Esophagus mucosa (tissue), 1 donor: ENCODE measurements at places on chromosomes 3 and 15.
A peak's percentile ranks its signal among the peaks of the same experiment; 100 is the strongest.

DNA sequence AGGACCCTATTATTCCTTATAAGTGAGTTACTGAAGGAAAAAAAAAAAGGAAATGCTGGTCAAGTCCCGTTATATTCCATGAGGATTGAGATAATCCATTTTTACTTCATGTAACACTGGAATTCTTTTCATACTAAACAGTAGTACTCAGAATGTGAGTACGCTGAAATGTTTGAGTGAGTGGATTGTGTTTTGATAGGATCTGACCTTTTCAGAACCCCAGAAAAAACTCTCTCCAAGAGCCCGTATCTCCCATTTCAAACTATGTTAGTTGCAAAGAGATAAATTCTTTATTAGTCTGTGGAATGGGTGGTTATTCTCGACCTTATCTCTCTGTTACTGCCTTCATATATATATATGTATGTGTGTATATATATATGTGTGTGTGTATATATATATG lies 2.5 kb upstream of the LPP start:
- no peak for ATAC-seq

DNA sequence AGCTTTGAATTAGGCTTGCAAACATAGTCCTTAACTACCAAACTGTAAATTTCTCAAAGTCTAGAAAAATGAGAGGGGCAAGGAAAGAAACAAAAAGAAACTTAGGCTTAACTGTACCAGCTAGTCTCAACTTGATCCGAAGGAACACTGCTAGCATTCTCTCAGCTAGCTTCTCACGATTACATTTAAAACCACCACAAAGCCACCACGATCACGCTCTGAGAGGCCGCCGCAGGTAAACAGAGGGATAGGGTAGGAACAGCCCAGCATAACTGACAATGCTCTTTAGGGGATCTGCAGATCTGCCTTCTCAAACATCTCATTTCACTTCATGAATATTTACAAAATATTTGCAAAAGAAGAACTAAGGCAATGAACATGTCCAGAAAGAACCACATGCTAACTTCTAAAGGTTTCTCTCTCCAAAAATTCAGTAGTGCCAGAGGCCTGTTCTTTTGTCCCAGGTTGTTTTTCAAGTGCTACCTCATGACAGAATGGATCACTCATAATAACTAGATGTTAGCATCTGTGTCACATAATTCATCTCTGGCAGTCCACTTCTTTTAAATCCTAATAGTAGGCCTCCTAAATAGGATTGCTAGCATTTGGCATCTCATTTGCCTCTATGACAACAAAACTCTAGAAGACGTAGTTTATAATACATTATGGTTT lies 18.9 kb downstream of the VGLL4 start:
- ATAC-seq: no peak

- no peak for ATAC-seq
These were observed 550 bp upstream of the CHD2 start for GRCh38 chr15:92899601-92899947.

GRCh38 chr15:58423831-58424608 lies 7.8 kb upstream of the LIPC start:
- peak; percentile 62 for ATAC-seq

- ATAC-seq: peak; percentile 98
These were observed 17.1 kb downstream of the HEXA start for GRCh38 chr15:72358650-72359171.

DNA sequence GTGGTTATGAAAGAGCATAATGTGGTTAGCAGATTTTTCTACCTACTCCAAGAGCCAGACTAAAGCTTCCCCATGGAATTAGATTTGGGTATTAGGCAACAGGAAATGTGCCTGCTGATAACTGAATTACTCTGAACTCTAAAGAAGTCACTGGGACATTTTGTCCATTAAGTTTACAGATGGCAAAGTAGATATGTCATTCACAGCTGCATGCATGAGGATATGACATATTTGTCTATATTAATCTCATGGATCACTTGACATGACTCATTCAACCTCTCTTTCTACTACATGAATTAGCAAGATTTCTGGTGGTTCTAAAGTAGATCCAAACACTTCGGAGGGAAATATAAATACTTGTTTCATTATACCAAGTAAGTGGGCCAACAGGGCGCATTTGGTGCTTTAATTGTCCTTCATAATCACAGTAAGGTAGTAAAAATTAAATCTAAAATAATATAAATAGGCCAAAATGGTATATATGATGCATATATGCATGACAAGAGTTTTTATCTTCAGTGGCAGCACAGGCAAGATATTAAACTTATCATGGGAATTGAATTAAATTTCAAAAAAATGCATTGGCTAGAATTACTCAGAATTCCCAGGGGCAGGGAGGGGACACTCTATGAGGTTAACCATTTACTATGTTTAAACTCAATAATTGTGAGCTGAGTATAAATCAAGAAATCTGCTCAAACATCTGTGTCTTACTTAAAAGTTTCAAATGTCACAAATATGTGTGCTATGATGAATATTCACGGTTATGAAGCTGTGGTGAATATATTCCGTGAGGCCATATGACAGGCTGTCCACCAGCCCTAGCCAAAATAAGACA lies 365.3 kb upstream of the KCNMB2 start:
- ATAC-seq: peak; percentile 88

DNA sequence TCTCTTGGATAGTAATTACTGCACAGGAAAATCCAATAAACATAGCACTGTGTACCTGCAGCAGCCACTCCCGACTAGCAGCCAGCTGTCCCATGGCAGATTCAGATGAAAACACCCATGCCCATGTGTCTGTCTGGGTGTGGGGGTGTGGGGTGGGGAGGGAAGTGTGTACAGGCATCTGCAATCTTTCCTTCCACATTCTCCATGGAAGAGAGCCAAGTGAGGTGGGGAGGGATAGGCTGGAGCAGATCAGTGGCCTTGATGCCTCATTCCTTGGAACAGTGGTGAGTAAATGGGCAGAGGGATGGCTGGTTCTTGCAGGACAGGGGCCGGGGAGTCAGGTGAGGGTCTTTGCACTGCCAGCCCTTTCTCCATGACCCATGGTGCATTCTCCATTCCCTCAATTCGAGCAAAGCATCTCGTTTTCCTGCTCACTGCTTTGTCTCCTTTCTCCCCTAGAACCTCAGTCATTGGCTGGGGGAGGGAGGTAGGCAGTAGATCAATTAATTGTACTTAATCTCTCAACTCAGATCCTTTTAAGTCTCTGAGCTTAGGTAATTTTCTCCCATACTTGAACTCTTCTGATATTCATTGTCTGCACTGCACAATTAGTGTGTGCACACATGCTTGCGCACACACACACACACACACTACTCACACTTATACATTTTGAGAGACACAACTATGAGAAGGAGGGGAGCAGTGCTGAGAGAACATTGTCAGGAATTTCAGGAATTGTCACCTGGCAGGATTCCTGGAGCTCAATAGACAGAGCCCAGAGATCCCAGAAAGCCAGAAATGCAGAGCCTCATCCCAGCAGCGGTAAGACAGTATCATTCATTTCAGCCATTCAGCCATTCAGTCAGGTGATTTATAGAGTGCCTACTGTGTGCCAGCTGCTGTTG lies 31.9 kb downstream of the PDIA5 start:
- ATAC-seq: no peak

GRCh38 chr15:99487337-99487730 lies 78.5 kb upstream of the MEF2A start:
- no peak for ATAC-seq

- no peak for ATAC-seq
These were observed 95.9 kb upstream of the ATP2B2 start for GRCh38 chr3:10601151-10601856.

GRCh38 chr15:95812491-95812890 lies 518.0 kb upstream of the NR2F2 start:
- no peak for ATAC-seq

GRCh38 chr3:161770484-161771386 lies 274.1 kb downstream of the OTOL1 start:
- no peak for ATAC-seq

DNA sequence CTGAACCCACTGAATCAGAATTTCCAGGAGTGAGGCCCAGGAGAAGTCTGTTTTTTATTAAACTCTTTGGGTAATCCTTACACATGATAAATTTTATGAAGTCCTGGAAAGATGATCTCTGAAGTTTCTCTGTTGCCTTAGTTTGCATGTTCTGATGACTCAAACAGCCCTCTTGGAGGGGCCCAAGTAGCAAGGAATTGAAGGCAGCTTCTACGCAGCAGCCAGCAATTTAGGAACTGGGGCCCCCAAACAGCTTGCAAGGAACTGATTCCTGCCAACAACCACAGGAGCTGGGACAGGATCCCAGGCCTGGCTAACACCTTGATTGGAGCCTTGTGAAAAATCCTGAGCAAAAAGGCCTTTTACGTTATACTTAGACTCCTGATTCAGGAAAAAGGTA lies 5.4 kb upstream of the ACP3 start:
- ATAC-seq: no peak

DNA sequence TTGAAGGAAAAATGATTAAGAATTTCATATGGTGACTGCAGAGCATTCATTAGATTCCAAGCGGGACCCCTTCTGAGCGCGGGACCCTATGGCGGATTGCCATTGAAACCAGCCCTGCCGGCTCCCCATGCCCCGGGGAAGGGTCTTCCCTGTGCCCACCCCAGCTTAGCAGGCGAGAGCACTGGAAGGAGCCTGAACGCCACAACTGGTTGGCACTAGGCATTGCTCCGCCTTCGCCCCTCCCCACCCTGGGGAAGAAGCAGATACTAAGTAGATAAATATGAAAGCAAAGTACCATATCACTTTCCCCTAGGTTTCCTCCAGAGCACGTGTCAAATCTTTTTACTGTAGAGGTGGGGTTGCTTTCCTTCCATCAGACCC lies 70.7 kb downstream of the CYP19A1 start:
- ATAC-seq: no peak

DNA sequence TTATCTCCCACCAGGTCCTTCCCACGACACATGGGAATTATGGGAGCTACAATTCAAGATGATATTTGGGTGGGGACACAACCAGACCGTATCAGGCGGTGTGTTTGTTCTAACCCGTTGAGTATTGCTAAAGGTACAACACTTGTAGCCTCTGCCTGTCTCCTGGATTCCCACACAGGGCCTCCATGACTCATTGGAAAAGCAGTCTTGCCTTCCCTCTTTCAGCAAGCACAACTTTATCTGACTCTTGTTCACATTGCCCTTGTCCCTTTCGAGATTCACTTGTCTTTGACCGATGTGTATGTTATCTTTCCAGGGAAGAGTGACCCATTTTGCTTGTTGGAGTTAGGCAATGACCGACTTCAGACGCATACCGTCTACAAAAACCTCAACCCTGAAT lies 152.3 kb downstream of the MCTP2 start:
- ATAC-seq: no peak

DNA sequence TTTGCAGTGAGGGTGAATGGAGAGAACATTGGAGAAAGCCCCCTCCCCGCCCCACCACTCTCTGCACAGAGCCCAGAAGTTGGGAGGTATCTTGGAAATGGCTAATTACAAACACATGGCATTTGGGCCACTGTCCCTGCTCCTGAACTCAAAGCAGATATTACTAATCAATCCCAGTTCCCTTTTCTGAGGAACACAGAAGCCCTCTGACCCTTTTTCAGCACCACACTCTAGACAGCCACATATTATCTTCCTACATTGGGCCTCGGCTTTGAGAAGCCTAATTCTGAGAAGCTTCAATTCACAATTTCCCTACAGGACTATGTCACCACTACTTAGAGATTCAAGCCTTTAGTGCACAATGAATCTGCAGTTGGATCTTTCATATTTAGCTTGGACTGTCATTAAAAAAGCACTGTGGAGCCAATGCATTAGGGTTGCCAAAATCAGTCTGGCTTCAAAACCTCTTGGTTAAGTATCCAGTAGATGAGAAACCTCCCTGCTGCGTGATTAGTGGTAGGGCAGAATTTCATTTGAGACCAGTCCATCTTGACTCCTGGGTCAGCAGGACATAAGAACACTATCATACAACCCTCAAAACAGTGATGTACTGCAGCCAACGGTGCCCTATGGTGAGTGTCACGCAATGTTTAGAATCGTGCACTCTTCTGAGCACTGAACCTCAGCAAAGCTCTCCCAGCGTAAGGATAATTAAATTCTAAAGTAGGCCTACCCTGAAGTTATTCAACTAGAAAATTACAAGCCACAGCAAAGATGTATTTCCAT lies 26.1 kb downstream of the MGLL start:
- ATAC-seq: no peak

GRCh38 chr3:151182349-151183079 lies 20.5 kb downstream of the GPR171 start:
- ATAC-seq: no peak

- no peak for ATAC-seq
These were observed 694 bp upstream of the EEFSEC start for GRCh38 chr3:128152419-128153155.

DNA sequence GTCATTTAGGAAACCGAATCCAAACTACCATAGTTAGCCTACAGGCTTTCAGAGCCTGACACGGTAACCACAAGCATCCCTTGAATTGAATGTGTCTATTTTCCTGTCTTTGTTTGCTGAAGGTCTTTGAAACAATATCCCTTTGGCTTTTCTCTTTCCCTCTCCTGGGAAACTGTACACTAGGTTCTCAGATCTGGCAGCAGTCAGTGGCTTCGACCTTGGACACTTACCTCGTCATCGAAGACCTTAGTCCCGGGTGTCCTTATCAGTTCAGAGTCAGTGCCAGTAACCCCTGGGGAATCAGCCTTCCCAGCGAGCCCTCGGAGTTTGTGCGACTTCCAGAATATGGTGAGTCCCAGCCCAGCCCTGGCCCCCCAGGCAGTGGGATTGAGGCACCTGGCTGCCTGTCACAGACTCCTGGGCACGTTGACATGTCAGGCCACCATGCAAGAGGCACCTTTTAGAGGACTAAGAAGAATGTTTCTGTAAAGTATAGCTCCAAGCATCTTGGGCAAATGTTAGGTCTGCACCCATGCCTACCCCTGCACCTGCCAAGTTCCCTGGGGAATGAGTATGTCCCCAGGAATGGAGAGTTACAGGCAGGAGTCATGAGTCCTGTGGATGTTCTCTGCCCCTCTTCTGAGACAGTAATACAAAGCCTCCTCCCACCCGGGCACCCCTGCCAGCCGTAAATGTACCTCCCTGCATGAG lies 30.4 kb upstream of the UMPS start:
- no peak for ATAC-seq

DNA sequence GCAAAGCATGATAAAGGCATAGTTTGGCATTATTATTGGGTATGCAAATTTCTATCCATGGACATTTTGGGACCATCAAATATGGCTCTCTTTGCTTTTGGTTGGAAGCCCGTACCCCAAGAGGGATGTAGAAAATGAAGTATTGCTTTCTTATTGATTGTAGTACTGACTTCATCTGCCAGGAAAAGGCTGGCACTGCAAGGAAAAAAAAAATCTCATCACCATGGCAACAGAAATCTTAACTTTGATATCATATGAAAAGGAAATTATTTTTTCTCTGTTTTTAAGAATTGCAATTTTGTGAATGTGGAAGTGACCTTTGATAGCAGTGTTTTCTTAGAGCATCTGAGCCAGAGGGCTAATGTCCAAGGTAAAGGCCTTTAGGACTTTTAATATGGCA lies 151.7 kb downstream of the TMEM108 start:
- no peak for ATAC-seq

GRCh38 chr3:23333633-23334032 lies 130.5 kb downstream of the UBE2E2 start:
- no peak for ATAC-seq
